ENCODE measurements at places on chromosomes 6 and 20. TPM values are rescaled to one million over a fixed set of nuclear protein-coding genes. Genes with fewer than 3 reads are reported as not detected.

BPIFB1 gene
- not detected for polyA plus RNA-seq

NFYA gene
- polyA plus RNA-seq: 21.7 TPM

SRMS gene
- not detected for polyA plus RNA-seq

BNIP5 gene
- not detected for polyA plus RNA-seq

ZNF831 gene
- 8.4 TPM for polyA plus RNA-seq

COL11A2 gene
- not detected for polyA plus RNA-seq

HLA-DRB1 gene
- 435 TPM for polyA plus RNA-seq

POU3F2 gene
- not detected for polyA plus RNA-seq

DNA sequence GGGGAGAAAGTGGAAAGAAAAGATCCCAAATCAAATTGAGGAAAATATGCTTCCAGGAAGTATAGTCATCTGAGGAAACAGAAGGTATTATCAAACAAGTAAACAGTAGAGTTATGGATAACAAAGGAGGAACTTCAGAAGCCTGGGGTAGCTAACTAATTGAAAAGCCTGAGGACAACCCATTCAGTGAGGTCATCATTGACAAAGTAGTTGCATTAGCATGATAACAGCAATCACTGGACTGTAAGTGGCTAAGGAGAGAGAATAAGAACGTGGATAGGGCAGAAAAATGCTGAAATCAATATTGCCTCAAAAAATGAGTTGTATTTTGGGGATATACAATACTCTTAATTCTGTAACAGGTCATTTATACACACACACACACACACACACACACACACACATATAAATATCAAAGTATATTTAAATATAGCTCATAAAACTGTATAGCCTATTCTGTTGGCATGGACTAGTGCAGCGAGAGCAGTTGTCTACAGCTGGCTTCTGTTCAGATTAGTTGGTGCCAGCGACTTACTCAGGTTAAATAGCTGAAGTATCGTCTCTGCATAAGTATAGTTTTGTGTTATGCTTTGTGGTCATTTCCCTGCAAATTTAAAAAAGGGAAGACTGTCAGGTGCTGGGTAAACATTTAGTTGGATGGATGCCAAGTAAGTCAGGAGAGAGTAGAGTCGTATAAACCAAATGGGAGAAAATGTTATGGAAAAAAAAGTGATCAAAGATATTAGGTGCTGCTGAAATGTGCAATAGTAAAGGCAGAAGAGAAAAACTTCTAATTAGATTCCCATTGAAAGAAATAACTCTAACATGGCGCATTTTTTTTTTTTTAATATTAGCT lies 33.8 kb upstream of the CTAGE9 start:
- no peak for DNase-seq

DNA sequence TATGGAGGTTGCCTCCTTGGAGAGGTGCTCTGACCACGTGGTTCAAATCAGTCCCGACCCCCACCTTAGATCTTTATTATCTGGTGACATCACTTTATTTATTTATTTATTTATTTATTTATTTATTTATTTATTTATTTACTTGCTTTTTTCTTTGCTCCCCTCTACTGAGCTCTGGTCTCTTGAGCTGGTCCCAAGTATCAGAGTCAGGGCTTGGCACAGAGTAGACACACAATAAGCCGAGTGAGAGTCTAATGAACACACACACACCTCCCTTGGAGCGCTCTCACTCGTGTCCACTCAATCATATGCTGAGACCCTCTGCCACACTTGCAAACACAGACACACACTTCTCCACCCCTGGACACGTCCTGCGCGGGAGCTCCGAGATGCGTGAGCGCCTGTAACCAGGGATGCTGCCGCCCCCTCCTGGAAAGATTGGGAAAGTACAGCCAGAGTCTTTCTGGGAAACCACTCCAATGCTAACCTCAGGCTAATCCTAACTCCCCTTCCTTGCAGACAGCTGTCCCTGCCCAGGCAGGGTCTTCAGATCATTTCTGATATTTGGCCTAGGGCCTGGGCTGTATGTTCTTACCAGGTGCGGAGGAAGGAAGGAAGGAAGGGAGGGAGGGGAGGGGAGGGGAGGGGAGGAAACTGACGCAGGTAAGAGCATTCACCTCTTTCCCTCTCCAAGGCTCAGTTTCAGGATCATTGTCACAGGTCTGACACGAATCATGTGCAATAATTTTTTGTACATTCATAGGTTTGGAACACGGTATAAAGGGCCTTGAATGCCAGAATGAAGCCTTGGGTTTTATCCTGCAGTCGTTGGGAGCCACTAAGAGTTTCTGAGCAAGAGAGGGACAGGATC lies 70.9 kb downstream of the STK35 start:
- peak; percentile 35 for DNase-seq

GRCh38 chr6:152096863-152097496 lies 289.5 kb downstream of the ESR1 start:
- DNase-seq: no peak

DNA sequence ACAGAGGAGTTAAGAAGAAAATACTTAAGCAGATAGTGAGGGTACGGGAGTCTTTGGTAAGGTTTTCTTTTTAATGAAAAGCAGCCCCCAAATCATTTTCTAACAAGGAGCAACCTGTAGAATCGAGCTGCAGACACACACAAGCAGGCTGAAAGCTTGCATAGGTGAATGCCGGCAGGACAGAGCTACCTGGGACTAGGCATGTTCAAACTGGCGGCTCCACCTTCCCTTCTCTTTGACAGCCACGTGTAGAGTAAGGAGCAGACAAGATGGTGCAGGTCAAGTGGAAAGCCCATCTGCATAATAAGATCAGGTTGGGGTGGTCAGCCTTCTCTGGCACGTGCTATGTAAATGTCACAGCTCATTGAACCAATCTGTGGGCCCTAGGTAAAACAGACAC lies 1292.4 kb downstream of the EPHA7 start:
- no peak for DNase-seq

- no peak for DNase-seq
Observed at GRCh38 chr6:6810727-6811126, 222.2 kb downstream of the LY86 start.

- no peak for DNase-seq
Observed at GRCh38 chr6:112780498-112781096, 433.5 kb downstream of the RFPL4B start.

- no peak for DNase-seq
Observed at GRCh38 chr20:62885046-62885895, 23.6 kb upstream of the TCFL5 start.

DNA sequence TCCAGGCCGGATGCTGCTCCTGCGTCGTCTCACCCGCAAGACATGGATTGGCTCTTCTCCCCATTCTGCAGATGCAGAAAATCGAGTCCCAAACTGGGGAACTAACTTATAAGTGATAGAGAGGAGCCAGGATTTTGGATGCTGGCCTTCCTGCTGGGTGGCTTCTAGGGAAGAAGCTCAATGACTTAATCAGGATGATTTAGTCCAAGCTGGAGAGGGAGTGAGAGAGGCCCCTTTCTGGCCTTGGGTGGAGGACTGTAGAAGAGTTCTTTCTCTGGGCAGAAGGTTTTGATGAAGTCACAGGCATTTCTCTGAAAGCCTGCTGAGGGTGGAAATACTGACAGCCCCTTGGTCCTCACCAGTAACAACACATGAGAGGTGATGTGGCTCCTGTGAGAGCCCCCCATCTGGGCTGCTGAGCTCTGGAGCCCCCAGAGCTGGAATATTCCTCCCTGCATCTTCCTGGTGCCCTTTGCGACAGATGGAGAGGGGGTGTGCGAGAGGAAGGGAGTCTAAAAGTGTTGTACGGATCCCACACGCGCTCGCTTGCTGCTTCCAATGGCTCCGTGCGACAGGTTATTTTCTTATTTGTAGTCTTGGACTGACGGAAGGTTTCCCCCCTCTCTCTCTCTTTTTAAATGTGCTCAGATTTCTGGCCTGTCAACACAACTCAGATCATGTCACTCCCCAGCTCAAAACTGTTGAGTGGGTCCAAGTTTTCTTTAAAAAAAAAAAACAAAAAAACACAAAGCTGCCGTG lies 3.5 kb downstream of the SIRPA start:
- no peak for DNase-seq

- no peak for DNase-seq
Observed at GRCh38 chr6:164396071-164397047, 913.0 kb downstream of the C6orf118 start.

GRCh38 chr6:109456111-109456583 lies 575 bp upstream of the MICAL1 start:
- DNase-seq: no peak

DNA sequence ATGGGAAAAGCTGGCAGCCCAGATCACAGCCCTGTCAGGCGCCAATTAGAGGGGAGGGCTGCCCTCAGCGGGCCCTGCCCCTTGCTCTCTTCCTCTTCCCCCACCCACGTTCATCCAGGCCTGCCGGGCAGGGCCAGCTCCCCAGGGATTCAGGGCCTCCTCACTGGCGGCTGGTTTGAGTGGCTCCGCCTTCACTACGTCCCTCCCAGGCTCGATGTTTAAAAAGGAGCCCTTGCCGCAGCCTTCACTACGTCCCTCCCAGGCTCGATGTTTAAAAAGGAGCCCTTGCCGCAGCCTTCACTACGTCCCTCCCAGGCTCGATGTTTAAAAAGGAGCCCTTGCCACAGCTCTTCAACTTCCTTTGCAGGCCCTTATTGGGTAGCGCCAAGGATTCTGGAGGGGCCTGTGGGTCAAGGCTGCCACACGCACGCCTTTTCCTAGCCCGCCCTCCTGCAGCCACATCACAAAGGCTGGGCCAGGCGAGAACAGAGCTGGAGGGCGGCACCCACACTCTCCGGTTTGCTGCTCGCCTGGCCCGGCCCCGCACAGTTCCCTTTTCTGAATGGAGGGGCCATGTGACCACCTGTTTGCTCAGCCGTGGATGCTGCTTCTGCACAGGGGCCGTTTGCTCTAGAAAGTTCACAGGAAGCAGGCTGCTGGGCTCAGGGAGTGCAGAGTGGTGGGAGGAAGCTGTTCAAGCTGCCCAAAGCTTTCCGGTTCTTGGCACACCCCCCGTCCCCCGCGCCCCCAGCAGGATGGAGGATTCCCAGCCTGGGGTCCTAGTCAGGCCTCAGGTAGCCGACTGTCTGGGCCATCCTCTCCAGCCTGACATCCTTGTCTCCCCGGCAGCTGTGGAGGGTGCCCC lies 1.6 kb downstream of the SLC17A9 start:
- DNase-seq: peak; percentile 84

DNA sequence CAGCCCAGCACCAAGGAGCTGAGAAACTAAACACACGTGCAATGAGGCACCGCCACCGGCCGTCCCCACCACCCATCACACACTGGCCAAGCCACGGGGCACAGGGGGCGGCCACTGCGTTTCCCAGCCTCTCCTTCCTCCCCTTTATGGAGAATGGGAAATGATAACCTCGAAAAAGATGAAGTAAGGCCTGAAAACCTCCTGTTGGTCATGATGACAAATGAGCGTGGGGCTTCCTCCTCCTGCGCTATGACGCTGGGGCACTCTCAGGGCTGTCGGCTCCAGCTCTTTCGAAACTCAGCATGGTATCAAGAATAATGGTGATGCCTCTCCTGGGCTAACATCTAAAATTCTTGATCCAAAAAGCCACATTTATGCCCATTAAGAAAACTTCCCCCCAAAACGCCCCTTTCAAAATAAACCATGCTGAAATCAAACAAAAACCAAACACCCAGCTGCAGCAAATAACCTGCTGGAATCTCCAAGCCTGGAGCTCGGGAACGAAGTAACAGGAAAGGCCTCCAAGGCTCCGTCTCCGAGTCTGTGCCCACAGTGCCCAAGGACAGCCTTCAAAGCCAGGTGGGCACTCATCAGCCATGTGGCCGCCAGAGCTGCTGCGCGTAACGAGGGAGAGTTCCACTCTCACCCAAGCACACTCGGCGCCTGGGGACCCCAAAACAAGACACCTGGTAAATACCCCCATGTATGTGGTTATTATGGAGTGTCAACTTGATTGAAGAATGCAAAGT lies 50.0 kb downstream of the TAF4 start:
- no peak for DNase-seq

GRCh38 chr6:44475779-44476434 lies 88.4 kb downstream of the CDC5L start:
- peak; percentile 28 for DNase-seq

- DNase-seq: no peak
Observed at GRCh38 chr6:132101535-132101934, 150.4 kb upstream of the CCN2 start.

GRCh38 chr20:47051936-47052526 lies 157.4 kb downstream of the EYA2 start:
- DNase-seq: no peak

GRCh38 chr6:163712981-163713380 lies 298.5 kb downstream of the QKI start:
- no peak for DNase-seq

GRCh38 chr6:118317581-118318563 lies 230.2 kb upstream of the PLN start:
- DNase-seq: no peak

GRCh38 chr6:1636971-1637871 lies 27.5 kb downstream of the FOXC1 start:
- DNase-seq: no peak

GRCh38 chr6:69719602-69720193 lies 77.1 kb downstream of the LMBRD1 start:
- no peak for DNase-seq

GRCh38 chr6:33297406-33297955 lies 1.3 kb downstream of the RGL2 start:
- DNase-seq: no peak

- DNase-seq: no peak
Observed at GRCh38 chr6:44558832-44559251, 171.3 kb downstream of the CDC5L start.

DNA sequence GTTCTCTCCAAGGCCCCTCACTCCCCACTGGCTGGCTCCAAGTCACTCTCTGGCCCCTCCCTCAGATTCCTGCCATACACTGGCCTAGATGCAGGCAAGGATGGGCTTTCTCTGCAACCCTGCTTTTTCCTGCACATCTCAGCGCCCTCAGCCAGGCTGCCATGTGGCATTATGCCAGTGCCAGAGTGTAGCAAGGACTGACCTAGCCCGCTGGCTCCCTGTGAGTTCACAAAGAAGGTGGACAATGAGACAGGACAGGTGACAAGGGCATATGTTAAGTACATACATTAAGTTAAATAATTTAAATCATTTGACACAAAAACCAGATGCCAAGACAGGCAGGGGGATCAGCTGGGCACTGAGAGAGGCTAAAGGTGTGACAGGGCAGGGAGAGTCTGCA lies 394.6 kb downstream of the ZFAND3 start:
- DNase-seq: no peak

- DNase-seq: no peak
Observed at GRCh38 chr6:92292067-92292466, 1127.3 kb downstream of the EPHA7 start.

GRCh38 chr6:3209114-3210023 lies 18.1 kb downstream of the TUBB2B start:
- no peak for DNase-seq
